Esophagus mucosa (tissue), 1 donor: ENCODE measurements at places on chromosomes 12 and 14.

DNA sequence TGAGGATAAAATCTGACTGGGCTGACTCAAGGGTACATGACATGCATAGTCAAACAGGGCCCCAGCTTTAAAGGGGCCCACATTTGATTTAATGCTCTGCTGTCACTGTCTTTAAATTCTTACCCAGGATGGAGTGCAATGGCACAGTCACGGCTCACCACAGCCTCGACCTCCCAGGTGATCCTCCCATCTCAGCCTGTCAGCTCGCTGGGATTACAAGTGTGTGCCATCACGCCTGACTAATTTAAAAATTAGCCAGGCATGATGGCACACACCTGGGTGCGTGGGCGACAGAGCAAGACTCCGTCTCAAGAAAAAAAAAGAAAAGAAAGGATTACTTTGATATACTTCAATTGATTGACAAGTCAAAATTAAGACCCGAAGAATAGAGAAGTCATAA is 9.2 kb upstream of the PLBD1 start:
- ATAC-seq = no peak

DNA sequence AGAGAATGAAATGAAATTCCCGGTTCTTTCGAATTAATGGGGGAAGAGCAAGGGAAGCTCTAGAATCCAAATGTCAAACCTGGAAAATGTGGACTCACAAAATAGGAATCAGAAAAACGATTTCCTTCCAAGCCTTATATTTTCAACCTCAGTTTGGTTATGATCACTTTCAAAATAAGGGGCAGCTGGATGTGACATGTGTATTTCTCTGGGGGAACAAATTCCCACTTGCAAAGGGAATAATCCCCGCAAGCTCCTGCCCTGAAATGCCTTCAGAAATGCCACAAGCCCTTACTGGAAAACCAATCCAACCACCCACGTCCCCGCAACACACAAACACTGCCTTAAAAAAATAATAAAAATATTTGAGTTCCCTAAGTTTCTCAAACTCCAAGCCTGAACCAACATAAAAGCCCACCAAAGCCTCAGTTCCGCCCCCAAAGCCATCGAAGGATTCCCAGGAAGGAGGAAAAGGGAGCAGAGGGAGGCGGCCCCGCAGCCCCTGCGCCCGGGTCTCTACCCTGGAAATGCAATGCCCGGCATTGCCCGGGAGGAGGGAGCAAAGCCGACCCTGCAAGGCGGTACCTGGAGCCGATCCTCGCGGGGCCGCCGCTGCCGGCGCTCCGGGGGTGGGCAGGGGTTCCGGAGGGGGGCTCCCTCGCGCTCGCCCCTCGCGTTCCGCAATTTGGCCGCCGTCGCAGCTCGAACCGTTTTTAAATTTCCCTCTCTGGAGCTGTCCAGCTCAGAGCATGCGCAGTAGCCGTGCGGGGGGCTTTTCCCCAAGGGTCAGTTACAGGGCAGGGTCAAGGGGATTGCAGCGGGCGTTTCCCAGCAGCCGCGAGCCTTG is at the start of gene FOXN4:
Gene FOXN4 (minus strand): TSS at position 751 of the 847 bp plus-strand sequence. CDS start 963 bp downstream, outside the sequence.
- ATAC-seq = no peak

- no peak for ATAC-seq
Measured at GRCh38 chr14:79781882-79782281, 429.4 kb downstream of the DIO2 start.

DNA sequence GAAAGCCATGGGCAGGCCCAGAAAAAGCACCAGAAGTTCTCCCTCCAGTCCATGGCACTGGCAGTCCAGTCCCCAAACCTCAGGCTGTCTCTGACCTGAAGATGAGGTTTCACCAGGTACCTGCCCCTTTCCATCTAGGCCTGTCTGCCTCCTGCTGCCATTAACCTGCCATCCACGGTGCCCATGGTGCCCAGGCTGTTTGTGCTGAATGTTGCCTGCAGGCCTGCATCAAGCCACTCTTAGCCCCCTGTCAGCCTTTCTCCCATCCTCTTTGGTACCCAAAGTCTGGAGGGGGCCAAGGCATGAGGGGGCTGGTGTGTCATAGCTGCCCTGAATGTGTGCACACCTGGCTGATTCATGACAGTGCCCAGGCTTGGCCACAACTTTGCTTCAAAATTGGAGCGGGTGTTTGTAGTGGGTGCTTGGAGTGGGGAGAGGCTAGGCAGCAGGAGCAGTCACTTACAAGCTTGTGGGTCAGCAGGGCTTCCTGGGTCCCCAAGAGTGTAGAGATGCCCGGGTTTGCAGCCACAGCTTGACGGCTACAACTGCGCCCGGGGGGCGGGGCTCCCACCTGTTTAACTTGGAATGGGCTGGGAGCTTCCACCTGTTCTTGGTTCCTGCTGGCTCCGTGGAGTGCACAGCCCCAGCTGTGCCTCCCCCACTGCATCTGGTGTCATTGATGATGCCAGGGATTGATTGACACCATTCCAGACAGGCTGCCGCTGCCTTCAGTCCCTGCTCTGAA is 88.5 kb downstream of the GPHN start:
- ATAC-seq = peak; percentile 17

DNA sequence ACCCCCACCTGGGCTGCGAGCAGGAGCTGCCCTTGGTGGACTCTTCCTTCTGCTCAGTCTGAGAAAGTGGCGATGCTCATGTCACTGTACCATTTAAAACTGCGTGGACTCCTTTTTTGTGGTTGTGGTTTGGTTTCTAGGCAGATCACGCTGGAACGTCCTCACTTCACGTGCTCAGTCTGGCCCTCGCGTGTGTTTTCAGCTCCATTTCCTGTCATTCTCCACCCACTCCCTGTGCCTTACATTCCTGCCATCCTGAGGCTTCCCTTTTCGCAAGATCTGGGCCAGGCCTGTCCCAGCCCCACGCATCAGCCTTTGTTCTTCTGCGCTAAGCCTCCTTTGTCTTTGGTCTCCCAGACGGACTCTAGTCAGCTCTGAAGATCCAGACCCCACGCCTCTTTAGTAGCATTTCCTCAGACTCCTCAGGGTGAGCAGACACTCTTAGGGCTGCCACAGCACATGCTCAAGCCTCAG is 105.4 kb downstream of the FBXL14 start:
- ATAC-seq = peak; percentile 31

DNA sequence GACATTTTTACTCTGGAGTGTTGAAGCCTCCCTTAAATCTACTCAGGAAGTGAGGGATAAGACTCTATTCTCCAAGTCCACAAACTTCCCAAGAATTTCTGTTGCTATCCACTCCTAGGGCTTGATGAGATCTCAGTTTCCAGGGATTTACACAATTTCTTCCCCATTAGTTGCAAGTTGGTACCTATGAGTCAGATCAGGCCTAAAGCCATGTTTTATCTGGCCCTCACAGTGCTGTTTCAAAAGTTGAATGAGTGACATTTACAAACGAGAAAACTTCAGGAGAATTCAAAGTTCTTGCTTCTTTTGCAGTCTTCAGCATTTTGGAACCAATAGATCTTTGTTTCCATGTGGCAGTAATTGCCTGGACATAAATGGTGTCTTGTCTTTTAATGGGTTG is 156.4 kb upstream of the SYT10 start:
- ATAC-seq = no peak

DNA sequence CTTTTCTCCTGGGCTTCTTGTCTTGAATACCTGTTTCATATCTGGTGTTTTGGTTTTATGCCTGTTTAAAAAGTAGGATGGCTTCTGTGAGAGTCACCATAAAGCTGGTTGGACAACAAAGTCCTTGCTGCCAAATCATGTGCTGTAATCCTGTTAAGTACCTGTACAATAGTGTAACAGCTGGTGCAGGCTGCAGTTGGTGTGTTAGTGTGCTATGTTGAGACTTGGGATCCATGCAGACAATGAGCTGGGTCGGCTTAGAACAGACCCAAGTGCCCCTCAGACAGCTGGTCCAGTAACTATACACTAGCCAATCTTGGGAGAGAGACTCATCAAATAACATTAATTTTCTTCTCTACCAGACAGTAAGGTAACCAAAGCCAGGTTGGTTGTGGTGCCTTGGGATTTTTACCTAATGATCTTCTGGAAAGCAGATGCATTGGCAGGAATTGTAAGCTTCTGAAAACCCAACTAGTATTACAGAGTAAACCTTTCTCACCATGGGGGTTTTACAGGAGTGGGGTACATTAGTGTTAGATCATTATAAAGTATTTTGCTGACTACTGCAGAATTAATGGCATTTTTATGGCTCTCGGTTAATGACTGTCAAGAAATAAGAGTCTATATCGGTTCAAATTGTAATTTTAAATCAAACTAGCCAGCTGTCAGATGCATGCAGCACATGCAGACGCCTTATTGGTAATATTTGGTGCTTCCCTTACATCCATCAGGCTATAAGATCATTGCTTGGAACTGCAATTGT is 231.2 kb downstream of the PDZRN4 start:
- no peak for ATAC-seq

- ATAC-seq = peak; percentile 98
Measured at GRCh38 chr12:122473543-122474323, 27.0 kb downstream of the ZCCHC8 start.

GRCh38 chr14:74292061-74292460 is 10.7 kb downstream of the ABCD4 start:
- no peak for ATAC-seq

DNA sequence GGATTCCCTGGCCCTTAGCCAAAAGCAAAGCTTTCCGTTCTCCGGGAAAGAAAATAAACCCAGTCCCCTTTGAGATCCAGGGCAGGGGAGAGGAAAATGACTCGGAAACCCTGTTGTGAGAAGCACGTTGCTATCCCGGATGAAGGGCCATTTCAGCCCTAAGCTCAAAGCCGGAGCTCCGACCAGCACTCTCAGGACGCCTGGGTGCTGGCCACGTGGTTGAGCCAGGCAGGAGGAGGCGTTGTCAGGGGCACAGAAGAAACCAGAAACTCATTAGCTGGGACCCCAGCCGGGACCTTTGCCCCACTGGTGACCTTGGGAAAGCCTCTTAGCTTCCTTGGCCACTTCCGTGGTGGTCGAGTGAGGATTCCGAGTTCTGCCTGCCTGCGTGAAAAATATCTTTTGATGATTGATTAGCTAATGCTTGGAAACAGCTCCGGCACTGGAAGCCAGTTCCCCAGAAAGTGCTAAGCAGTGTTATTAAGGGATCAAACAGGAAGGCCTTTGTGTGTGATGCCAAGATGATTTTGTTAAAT is 57.6 kb upstream of the FZD10 start:
- ATAC-seq = peak; percentile 34

DNA sequence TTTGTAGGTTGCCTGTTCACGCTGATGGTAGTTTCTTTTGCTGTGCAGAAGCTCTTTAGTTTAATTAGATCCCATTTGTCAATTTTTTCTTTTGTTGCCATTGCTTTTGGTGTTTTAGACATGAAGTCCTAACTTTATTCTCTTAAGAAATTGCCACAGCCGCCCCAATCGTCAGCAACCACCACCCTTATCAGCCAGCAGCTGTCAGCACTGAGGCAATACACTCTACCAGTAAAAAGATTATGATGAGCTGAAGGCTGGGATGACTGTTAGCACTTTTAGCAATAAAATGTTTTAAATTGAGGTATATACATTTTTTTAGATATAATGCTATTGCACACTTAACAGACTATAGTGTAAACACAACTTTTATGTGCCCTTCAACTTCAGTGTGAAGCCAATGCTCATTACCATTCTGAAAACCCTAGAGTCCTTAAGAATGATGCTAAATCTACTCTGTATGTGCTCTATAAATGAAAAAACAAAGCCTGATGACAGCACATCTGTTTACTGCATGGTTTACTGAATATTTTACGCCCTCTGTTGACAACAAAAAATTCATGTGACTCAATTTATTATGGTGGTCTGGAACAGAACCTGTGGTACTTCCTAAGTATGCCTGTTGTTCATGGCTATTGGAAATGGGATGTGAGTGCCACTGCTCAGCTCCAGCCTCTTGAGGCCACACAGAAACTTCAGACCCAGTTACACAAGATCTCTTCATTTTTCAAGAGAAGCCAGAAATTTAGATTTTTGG is 197.4 kb downstream of the DUSP6 start:
- ATAC-seq = no peak

DNA sequence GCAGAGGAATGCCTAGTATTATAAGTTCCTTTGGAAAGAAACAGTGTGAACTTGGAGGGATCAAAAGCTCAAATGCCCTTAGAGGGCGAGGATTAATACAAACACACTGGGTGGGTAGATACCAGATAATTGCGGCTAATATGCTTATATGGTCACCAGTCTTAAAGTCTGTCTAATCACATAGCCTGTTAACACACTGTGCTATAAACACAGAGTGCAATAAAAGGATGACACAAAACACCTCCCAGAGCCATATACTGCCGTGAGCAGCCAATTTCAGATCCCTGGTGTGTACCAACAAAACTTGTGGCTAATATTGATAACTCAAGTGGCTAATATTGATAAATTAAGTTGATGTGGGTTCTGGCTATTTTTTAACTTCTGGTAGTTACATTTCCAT is 1.7 kb upstream of the IL26 start:
- ATAC-seq = no peak

- no peak for ATAC-seq
Measured at GRCh38 chr12:39165338-39165737, 259.9 kb upstream of the CPNE8 start.

GRCh38 chr12:34151019-34151418 is 128.7 kb downstream of the ALG10 start:
- no peak for ATAC-seq

- peak; percentile 14 for ATAC-seq
Measured at GRCh38 chr14:64708148-64709004, 4.2 kb downstream of the PLEKHG3 start.

- ATAC-seq = no peak
Measured at GRCh38 chr14:24913746-24914145, 136.2 kb downstream of the STXBP6 start.

- no peak for ATAC-seq
Measured at GRCh38 chr12:99146185-99146584, 501.1 kb downstream of the APAF1 start.

DNA sequence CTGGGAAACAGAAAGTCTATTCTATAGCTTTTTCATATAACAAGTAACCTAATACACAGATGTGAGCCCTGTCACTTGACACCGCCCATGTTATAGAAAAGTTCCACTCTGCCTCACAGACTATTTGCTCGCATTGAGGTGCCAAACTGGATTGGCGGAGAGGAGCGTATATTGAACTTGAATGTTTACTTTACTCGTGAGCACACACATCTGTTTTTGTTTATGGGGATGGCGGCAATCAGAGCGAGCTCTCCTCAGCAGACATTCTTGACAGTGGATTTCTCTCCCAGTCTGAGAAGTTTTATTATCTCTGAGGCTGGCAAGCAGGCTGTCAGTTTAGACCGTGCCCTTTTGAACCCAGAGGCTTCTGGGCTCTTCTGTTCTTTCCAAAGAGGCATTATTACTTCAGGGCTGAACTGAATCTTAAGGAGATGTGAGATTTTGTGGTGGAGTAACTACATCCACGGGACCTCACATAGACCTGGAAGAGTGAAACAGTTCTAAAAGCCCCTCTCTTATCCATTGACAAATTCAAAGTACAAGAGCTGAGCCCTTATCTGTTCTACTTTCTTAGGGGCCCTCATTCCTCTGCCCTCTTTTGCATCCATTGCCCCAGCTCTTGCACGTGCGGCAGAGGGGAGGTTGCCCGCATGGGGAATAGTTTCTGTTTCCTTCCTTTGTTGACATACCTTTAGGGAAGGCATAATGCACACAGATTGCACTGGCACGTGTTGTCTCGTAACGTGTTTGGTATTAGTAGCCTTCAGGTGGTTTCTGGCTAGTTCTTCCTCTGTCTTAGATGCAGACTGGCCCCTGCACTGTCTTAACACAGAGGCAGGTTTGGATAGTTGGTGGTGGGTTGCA is 68.2 kb downstream of the DRAM1 start:
- ATAC-seq = no peak

GRCh38 chr12:97394657-97395056 is 67.9 kb upstream of the RMST start:
- ATAC-seq = no peak
